ENCODE measurements at places on chromosomes 11 and 22.

DNA sequence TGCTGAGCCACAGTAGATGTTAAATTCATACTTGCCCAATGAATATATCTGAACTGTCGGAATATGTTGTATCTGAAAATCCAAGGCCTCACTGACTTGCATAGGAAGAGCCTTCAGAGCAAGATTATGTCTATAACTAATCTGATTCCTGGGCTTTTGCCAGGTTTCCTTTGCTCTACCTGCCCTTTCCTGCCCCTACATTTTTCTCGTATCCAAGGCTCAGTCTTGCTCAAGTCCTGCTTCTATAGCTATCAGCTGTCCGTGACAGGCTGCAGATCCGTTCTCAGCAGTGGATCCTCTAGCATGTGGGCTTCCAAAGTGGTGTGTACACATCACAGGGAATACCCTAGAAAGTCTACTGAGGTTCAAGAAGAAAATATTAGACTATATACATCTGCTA is 18.8 kb upstream of the USP47 start:
- DNase-seq, result no peak

DNA sequence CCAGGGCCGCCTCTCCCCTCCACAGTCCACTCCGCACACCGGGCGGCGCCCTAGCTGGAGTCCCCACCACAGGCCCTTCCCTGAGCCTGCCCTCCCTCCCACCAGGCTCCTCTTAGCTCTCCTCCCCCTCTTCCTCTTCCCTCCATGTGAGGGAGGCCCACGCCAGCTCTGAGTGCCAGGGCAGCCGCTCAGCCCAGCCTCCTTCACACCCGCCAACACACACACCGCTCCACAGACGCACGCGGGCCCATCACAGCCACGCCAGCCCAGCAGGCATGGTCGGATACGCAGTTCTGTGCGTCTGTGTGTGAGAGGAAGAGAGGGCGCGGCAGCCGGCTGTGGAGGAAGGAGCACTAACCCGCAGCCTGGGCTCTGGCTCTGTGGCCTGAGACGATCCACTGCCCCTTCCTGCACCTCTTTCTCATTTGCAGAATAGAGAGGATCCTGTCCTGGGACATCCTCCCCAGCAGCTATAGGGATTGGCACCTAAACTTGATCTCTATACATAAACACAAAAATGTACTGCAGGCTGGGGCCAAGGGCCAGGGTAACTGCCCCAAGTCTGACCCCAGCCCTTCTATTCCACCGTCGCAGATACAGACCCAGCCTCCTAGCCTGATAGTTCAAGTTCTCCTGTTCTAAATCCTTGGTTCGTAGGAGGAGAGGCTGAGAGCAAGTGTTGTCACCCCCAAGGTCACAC is 3.5 kb downstream of the CHRM4 start:
- DNase-seq, result no peak

DNA sequence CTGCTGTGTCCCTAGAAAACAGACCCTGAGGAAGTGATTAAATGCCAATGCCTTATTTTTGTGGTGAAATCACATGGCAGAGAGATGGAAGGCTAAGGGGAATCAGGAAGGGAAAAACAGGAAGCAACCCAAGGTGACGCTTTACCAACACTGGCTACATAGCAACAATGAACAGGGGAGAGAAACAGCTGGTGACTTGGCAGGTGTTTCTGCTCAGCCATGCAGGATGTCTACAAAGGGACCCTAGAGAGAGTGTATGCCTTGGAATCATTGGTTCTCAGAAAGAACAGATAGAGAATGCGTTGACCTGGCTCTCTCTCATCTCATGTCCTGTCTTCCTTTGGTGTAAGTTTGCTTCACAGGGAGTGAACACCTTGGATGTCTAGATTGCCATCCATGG is 911.9 kb downstream of the OPCML start:
- no peak for DNase-seq

DNA sequence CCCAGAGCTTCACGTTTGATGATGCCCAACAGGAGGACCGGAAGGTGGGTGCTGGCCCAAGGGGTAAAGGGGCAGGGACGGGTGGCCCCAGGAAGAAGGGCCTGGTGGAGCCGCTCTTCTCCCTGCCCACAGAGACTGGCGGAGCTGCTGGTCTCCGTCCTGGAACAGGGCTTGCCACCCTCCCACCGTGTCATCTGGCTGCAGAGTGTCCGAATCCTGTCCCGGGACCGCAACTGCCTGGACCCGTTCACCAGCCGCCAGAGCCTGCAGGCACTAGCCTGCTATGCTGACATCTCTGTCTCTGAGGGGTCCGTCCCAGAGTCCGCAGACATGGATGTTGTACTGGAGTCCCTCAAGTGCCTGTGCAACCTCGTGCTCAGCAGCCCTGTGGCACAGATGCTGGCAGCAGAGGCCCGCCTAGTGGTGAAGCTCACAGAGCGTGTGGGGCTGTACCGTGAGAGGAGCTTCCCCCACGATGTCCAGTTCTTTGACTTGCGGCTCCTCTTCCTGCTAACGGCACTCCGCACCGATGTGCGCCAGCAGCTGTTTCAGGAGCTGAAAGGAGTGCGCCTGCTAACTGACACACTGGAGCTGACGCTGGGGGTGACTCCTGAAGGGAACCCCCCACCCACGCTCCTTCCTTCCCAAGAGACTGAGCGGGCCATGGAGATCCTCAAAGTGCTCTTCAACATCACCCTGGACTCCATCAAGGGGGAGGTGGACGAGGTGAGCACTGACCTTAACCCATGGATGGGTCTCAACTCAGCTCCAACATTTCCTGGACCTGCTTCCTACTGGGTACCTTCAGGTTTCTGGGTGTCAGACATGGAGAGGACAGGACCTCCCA is 2.0 kb downstream of the RIC8A start:
- no peak for DNase-seq

DNA sequence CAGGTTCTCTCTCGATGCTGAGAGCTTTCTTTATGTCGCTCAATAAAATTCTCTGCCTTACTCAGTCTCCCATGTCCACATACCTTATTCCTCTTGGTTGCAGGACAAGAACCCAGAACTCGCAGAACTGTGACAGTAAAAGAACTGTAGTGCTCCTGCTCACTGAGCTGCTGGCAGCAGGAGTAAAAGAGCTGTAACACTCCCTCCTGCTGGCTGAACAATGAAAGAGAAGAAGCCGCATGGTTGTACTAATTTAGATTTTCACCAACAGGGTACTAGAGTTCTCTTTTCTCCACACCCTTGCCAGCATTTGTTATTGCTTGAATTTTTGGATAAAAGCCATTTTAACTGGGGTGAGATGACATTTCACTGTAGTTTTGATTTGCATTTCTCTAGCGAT is 433.2 kb downstream of the GUCY1A2 start:
- no peak for DNase-seq

DNA sequence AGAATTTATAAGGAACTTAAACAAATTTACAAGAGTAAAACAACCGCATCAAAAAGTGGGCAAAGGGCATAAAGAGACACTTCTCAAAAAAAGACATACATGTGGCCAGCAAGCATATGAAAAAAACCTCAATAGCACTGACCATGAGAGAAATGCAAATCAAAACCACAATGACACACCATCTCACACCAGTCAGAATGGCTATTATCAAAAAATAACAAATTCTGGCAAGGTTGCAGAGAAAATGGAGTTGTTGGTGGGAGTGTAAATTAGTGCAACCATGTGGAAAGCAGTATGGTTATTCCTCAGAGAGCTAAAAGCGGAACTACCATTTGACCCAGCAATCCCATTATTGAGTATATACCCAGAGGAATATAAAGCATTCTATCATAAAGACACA is 866.8 kb upstream of the TENM4 start:
- no peak for DNase-seq
